ENCODE measurements at places on chromosomes 5 and 9.

DNA sequence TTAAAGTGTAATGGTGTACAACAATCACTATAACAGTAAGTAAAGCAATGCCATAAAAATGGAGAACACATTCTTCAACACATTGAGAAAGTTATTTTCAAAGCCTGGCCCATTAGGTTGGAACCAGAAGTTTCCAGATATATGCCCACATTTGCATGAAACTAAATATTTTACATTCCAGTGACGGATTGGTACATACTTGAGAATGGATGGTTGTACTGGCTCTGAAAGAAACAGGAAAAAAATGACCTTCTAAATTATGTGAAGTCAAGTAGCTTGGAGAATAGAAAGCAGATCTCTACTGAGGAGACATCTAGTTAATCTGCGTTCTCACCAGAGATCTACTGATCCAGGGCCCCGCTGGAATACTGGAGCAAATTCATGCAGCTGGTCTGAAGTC, 1037.0 kb downstream of the NR2F1-AS1 start:
- DNase-seq, result no peak

- no peak for DNase-seq
Observed at GRCh38 chr9:38094165-38094564, 25.1 kb upstream of the SHB start.

- no peak for DNase-seq
Observed at GRCh38 chr5:171367424-171368370, 20.0 kb upstream of the NPM1 start.

GRCh38 chr9:124197177-124198095, 60.3 kb upstream of the NEK6 start:
- DNase-seq, result no peak

- no peak for DNase-seq
Observed at GRCh38 chr9:112505607-112506006, 19.0 kb downstream of the KIAA1958 start.

GRCh38 chr5:4661836-4662235, 478.3 kb upstream of the ADAMTS16 start:
- no peak for DNase-seq

- DNase-seq, result no peak
Observed at GRCh38 chr5:103066326-103066725, 53.6 kb downstream of the GIN1 start.

DNA sequence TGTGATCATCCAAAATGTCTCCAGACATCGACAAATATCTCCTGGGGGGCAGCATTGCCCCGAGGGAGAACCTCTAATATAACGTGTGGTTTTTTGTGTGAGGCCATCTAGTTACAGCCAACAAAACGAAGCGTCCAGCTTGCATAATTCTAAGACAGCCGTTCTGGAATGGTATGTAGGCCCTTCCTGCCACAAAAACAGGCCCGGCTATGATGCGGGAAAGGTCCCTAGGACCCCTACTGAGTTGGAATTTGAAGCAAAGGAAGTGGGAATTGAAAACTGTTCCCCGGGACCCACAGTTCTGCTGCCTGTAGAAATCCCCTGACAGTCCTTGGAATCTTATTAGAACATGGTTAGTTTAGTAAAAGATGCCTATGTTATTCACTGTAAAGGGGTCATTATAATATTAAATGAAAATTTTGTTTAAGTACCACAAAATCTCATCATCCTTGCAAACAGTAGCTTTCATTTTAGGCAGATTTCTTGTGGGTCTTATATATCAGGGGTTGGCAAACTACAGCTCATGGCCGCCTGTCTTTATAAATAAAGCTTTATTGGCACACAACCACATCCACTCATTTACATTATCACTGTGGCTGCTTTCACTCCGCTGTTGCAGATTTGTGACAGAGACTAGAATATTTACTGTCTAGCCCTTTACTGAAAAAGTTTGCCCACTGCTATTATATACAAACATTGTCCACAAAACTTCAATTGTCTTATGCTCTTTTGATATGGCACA, 70.7 kb downstream of the MSX2 start:
- DNase-seq, result no peak

GRCh38 chr5:44809956-44810420, 1.2 kb downstream of the MRPS30 start:
- DNase-seq, result no peak

DNA sequence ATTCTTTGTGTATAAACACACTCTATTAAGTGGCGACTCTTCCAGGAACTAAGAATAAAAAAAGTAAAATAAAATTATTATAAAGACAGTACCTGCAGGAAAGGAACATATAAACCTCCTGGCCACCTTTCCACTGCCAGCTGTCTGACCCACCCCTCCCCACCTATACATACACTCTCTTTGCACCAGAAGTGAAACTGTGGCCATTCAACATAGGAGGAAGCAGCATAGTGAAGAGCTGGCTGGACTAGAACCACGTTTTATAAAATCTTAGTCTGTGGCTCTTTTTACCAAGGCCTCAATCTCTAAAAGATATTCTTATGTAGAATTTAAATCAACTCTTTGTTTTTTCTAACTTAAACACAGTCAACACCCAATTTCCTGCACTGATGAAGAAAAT, 289.6 kb downstream of the GABRB2 start:
- no peak for DNase-seq

GRCh38 chr9:121404906-121405305, 34.9 kb upstream of the STOM start:
- no peak for DNase-seq

DNA sequence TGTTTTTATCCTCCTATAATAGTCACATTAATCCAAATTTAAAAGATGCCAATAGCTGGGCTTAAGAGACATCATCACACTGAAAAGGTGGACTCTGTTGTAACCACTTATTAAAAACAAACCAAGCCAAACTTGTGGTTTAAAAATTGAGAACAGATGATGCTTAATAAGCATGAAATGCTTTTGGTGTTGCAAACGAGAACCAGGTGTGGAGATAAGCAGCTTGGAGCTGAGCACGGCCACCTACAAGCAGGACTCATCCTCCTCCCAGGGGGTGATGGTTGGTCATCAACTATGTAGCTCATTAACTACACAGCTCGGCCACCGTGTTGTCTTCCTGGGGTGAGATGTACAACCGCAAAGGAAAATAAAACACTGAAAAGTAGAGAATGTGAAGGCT, 154.4 kb downstream of the NPR3 start:
- no peak for DNase-seq

GRCh38 chr5:95671826-95672225, 11.0 kb downstream of the SPATA9 start:
- no peak for DNase-seq

DNA sequence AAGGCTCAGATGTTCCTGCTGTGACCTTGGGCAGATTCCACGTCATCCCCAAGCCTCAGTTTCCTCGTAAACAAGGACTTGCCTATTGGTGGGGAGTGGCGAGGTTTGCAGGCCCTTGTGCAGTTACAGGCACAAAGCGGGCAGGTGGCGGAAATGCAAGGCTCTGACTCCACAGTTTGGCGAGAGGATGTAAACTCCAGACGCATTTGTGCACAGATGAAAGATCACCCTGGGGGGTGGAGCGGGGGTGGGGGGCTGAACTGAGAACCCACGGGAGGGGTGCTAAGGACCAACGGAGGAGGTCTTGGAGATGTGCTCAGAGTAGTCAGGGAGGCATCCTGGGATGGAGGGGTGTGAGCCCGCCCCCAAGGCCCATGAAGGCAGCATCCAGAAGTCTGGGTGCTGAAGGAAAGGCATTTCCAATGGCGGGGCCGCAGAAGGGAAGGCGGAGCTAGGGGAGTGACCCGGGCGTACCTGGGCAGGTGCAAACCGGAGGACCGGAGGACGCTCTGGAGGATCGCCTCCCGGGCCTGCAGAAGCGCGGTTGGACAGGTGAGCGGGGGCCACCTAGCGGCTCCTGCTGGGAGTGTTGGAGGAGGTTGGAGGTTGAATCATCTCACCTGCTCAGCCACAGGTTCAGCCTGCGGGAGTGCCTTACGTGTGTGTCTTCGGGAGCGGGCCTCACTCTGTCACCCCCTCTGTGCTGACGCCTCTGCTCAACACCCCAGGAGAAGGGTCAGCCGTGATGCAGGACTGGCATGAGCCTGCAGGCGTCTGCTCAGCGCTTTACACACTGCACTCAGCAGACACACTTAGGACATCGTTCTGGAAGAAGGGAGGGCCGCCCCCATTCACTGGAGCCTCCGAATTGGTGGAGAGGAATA, 1.9 kb upstream of the FIBCD1 start:
- DNase-seq, result peak; percentile 55

DNA sequence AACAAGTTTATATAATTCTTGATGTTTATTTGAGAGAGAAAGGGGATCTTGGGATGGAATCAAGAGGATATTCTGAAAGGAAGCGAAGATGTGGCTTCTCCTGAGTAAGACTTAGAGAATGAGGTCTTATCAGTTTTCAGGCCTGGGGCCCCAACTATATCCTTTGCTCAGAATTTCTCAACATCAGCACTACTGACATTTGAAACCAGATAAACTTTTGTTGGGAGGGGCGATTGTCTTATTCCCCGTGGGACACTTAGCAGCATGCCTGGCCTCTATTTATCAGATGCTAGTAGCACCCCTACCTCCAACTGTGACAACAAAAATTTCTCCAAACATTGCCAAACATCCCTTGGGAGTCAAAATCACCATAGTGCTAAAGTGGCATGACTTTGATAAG, 567.7 kb downstream of the MAT2B start:
- DNase-seq, result no peak

- DNase-seq, result no peak
Observed at GRCh38 chr5:28164568-28164967, 1126.2 kb upstream of the CDH9 start.

DNA sequence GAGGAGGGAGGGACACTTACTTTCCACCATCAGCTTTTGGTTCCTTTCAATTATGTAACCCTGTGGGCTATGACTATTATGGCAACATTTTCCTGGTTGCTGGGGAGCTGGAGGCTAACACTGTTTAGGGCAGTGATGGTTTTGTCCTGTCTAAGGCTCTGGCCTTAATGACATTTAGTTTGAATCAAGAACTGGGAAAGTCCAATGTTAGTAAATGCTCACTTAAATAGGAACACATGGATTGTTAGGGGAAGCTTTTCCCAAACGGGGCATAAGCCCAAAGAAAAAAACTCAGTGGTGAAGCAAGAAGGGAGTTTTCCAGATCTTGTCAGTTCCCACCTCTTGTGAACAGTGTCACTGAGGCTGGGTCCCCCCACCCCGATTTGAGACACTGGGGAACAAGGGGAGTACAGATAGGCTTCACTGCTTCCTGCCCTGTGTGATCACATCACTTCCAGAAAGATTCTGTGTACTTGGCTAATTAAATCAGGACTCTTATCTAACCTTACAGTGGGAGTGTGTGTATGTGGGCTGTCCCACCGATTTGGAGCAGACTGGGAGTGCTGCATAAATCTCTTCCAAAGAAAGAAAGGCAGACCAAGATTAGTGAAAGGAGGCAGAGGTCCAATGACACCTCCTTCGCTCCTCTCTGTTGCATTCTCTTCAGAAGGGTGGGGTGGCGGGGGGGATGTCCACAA, 206.4 kb downstream of the PTTG1 start:
- no peak for DNase-seq

DNA sequence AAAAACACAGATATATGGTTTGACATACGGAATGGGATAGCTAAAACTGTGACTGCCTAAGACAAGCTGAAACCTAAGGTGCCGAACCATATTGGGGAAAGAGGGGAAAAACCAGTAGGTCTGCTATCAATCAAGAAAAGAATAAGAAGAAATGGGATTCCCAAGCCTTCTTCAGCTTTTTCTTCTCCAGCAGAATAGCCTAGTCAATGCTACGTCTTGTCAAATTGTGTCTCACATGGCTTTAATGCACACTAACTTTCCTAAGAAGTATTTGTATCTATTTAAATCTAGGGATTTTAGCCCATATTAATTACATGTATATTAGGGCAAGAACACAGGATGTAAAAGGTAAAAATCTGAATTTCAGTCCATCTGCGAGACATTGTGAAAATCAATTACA, 797 bp upstream of the FBXO38 start:
- no peak for DNase-seq

DNA sequence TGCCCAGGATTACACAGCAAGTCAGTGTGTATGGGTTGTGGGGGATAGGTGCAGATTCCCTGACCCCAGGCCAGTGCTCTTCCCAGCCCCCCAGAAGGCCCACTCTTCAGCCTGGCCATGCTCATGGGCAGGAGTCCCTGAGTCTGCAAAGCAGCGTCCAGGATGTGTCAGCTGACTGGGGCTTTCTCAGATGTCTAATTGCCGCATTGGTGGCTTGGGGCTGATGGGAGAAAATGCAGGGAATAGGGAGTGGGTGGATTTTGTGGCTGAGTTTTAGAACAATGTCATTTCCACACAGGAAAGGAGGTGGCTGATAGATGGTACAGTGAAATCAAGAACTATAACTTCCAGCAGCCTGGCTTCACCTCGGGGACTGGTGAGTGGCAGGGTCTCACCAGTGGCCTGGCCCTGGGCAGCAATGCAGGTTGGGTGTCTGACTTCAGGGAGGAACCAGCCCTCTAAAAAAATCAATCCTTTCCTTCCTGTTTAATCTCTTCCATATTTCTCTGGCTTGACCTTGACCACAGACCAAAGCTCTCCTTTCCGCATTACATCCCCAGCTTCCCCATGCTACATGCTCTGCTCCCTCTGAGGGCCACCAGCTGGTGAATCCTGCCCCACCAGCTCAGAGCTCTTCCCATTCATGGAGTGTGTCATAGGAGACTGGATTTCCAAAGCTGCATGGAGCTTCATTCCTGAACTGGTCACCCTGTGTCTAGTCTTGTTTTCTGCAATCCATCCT, 14.2 kb downstream of the GLIPR2 start:
- DNase-seq, result no peak

GRCh38 chr9:76580188-76580587, 121.2 kb downstream of the GCNT1 start:
- no peak for DNase-seq

GRCh38 chr5:82597437-82597836, 319.3 kb upstream of the RPS23 start:
- no peak for DNase-seq

DNA sequence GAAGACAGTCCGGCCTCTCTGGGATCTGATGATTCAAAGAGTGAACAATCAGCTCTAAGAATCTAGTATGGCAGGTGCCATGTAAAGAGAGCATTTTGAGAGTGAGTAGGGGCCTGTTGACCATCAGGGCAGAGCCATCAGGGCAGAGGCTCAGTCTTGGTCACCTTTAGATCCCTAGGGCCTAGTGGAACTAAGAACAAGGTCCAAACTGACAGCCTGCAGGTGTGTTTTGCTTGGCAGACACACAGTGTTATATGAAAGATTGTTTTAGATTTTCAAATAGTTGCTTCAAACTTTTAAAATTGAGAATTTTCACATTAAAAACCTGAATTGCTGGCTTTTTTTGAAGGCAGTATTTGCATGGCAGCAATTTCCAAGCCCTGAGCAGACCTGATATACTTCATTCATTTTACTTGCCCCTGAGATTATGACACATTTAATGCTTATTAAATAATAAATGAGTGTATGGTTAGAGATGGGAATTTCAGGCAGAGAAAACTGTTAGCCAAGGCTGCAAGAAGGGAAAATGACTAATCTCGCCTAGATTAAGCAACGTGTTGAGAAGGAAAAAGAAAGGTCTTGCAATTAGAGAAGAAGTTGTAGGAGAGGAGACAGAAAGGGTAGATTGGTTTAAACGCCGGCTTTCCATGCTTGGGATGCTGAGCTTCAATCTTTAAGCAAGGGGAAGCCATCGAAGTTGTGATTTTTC, 279.6 kb downstream of the ARRDC3 start:
- no peak for DNase-seq
